ENCODE measurements at places on chromosomes 13 and 19.
A peak's percentile ranks its signal among the peaks of the same experiment; 100 is the strongest.

GRCh38 chr13:108408672-108409071, 139.2 kb downstream of the TNFSF13B start:
- DNase-seq = no peak

DNA sequence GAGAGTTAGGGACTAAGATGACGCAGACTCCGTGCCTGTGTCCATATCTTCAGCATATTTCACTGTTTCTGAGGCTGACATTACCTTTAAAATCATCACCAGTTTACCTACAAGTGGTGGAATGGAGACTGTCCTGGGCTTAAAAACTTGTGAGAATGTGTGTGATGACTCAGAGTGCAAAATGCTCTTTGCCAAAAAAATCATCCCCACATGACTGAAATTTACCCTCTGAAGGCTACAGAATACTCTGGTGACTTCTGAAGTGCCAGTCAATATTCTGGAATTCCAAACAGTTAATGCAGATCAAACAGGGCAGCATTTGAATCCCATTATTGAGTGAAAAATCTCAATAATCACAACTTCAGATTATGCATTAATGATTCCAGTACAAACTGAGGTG, 901.4 kb downstream of the EFNB2 start:
- peak; percentile 20 for DNase-seq

DNA sequence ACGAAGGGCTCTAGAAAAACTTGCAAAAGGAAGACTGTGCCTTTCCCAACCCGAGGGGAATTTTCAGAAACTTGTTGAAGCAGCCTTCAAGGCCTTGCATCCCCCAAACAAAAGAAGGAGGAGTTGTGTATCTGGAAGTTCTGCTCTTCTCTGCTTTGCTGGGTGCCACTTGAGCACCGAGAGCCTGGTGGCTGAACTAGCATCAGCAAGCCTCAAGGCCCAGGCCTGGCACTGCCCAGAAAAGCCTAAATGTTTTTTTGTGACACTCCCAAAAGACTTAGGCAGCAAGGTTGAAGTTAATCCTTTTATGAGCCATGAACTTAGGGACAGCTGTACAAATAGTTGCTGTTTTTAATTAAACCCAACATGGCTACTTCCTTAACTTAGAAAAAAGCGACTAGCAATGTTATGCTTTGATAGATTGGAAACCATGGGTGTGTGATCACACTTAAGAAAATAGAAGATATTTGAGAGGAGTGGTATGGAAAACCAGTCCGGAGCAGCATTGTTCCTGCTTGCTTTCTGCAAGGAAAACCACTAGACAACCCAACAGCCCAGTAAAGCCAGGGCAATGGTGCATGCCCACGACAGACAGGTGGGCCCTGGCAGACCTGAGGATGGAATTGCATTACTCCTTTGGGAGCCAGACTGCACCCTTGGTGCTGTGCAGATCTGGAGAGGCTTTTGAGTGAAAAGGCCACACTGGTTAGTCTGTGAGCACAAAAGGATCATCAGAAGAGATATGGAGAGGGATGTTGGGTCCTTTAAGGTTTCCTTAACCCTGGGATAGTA, 788 bp upstream of the DLEU7 start:
- DNase-seq = no peak

GRCh38 chr13:112793545-112794445, 104.0 kb downstream of the ATP11A start:
- DNase-seq = no peak

DNA sequence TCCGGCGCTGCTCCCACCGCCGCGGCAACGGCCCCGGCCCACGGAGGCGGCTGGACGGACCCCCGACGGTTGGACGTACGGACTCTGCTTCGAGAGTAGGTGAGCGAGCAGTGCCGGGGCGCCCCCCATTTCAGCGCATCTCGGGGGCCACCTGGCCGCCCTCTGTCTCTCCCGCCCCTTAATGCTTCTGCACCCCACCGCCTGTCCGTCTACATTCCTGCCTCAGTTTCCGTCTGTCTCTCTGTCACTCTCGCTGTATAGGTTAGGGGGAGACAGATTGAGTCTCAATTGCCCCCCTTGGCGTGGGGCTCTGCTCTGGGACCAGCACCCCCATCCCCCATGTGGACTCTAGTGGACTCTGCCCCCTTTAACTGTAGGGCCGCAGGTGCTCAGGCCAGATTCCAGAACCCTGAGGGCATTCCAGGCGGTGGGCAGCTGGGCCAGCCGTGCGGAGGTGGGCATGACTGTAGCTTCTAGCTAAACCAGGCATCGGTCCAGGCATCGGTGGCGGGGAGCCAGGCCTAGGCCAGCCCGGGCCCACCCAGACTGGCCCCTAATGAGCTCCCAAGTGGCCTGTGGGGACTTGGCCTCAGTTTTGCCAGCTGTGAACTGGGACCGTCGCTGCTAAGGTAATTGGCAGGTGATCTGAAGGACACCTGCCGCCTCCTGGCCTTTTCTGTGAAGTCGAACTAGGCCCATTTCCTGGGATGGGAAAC, 373 bp downstream of the TNFAIP8L1 start:
- peak; percentile 16 for DNase-seq

DNA sequence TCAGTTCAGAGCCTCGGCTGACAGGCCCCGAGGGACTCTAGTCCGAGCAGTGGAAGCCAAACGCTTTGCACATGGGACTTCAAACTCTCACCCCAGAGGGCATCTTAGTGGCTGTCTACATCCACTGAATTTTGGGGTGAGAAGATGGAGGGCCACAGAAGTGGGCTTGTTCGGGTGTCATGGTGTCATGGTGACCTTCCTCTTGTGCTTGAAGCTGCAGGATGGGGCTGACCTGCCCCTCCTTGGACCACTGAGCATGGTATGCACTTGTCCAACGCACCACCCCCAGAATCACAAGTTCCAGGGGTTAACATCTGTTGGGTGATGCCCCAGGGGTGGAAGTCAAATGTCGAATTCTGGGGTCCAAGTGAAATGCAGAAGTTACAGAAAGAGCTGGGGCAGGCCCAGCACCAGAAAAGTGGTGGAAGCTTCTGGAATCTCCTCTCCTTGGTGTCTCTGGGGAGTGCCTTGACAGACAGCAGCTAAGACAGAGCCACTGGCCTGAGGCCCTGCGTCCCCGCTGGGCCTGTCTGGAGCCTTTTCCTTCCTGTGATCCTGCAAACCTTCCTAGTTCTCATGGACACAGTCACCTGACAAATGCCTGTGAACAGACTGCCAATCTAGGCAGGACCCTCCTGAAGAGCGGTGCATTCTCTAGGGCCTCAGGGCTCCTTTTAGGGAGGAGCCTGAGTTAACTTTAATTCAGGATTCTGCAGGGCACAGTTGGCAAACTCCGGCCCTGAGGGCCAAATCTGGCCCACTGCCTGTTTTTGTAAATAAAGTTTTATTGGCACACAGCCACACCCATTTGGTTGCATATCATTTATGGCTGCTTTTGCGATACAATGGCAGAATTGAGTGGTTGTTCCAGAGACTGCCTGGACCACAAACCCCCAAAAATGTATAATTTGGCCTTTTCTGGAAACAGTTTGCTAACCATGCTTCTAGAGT, 65.1 kb upstream of the RANBP3 start:
- no peak for DNase-seq

DNA sequence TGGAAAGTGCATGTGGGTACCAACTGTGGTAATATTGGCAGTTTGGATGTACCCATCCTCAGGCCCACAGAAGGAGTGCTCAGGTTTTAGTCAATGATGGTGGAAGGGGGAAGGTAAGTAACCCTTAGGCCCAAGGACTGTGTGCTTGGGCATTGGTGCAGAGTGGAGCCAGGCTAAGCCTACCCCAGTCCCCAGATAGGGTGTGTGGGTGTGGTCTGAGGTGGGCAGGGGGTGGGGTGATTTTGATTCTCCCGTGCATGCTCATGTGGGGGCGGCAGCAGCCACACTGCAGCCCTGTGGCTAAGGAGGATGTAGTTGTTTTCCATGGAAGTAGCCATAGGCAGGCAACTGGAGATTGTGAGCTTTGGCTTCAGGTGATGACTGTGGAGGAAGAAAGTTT, 2197.3 kb downstream of the PCDH9 start:
- DNase-seq = no peak

DNA sequence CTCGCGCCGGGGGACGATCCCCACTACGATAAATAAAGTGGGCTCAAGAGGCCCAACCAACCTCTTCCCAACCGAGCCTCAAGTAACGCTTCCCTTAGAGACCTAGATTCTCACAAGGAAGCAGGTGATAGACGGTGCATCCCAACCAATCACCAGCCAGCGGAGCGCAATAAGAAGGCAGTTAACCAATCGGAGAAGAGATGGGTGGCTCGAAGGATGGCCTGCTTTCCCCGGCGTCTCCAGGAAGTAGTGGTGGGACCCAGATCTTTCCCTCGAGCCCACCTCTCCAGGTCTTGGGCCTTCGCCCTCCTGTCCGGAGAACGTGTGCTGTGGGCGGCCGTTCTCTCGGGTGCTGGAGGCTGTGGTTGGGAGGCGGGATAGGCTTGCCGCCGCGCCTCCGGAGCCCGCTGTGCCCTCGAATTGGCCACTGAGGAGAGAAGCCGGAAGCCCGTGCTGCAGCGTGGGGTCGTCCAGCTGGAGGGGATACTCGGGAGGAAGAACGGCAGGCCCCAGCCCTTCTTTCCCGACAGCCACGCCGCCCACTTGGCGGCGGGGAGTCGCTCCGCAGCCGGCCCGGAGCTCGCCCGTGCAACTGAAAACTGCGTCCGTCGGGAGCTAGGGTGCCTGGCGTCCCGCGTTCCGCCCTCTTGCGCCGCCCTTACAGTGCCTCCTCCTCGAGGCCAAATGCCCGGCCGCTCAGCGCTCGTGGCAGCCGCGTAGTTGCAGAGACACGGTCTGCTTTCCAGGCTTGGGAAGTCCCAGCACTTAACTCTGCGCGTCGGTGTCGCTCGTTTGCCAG, at the start of gene RNF6:
Gene RNF6, minus strand, starts transcription at position 594 of the 799 bp plus-strand sequence. CDS start 2,665 bp downstream, outside the sequence.
- DNase-seq = peak; percentile 98

GRCh38 chr13:48828962-48829411, 146.7 kb upstream of the FNDC3A start:
- DNase-seq = peak; percentile 44

- no peak for DNase-seq
These were observed 7.4 kb upstream of the SPACA4 start for GRCh38 chr19:48598996-48599700.

DNA sequence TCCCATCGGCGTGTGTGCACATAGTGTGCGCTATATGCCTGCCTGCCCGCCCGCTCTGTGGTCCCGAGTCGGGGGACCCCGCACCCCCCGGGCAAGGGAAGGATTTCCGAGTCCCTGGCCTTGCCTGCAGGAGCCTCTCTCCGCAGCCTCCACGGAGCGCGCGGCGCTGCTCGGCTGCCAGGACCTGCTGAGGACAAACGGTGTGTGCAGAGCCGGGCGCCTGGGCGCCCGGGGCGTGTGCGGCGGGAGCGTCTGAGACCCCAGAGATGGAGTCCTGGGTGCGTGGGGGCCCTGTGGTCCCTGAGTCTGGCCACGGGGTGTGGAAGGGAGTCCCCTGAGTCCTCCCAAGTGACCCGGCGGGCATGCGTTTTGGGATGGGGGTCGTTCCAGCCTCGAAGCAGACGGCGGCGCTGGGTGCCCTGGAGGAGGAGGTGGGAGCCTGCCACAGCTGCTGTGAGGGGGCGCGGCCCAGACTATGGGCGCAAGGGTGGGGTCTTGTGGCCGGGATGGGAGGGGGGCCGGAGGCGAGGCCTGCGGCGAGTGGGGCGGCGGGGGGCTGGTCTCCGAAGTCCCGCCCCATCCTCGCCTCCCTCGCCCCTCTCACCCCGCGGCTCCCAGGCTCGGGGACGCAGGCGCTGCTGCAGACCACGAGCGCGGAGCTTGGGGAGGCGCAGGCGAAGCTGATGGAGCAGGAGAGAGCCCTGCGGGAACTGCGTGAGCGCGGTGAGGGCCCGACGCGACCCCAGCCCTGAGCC, 25.3 kb downstream of the CLEC4M start:
- no peak for DNase-seq

GRCh38 chr19:1874554-1875185, 10.6 kb downstream of the ABHD17A start:
- DNase-seq = peak; percentile 38

DNA sequence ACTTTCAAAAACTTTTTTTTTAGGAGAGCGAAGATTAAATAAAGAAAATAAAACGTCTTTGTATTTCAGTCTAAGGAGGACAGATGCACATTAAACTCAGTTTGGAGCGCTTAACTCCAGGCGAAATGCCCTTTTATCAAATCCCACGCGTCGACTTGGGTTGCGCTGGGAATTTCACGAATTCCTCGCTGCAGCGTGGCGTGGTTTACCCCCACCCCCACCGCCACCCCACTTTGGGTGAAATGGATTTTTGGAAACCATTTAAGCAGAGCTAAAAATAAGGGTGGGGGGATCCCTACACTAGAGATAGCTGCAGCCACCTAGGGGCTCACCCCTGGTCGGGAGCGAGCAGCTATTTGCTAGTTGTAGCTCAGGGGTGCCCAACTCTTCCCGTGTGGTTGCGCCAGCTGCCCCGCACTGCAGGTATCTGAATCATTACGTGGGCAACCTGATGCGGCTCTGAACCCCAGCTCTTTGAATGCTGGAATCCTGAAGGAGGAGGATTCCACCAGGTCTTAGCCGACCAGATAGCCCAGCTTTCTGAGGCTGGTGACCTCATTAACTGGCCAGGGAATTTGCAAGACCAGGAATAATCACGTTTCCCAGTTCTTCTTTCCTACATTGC, 6.5 kb upstream of the TSHZ3 start:
- DNase-seq = no peak

- no peak for DNase-seq
These were observed 67.6 kb downstream of the ZNF557 start for GRCh38 chr19:7137120-7137519.

- no peak for DNase-seq
These were observed 11.9 kb upstream of the ATF5 start for GRCh38 chr19:49916839-49917733.

- no peak for DNase-seq
These were observed 211.6 kb downstream of the SHISA2 start for GRCh38 chr13:25840261-25840660.

DNA sequence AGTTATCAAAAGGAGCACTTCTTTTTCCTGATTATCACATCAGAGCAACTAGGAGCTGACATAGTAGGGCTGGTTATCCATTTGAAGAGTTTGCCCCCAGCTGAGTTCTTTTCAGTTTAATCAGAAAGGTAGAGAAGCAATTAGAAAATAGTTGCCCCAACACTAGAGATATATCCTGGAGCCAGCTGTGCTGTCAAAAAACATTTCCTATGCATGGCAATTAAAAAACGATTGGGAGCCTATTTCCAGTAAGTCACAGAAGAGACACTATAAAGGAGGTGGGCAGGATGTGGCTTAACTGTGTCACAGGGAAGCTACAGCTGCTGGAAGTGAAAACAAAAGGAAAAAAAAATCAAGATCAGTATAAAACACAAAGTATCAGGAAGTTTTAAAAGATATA, 155.7 kb upstream of the SLITRK1 start:
- no peak for DNase-seq

GRCh38 chr13:107969546-107969945, 245.8 kb downstream of the LIG4 start:
- no peak for DNase-seq

DNA sequence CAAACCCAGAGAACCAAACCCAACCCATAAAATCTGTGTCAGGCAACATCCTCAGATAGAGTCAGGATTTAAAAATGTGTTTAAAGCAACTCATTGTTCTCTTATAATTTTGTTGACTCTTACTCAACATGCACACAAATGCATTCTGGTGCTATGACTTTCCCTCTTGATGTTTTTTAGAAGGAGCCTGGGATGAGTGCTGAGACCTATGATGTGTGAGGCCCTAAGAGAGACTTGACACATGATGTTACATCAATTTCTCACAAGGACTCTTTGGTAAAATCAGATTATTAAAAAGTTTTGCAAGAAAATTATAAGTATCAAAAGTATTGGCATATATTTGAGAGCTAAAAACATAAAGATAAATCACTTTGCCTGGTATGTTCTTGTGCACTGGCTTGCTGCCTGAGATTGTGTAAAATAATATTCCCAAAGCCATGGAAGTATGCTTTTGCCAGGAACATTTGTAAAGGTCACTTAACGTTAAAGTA, 173.9 kb downstream of the DCLK1 start:
- no peak for DNase-seq

Data from MCF 10A (cell line).